MV-4-11 (cell line): ENCODE measurements at places on chromosomes 16 and 17.

GRCh38 chr17:66855204-66855603, 20.3 kb downstream of the CACNG5 start:
- no peak for DNase-seq

GRCh38 chr17:74851612-74852236, 8.0 kb downstream of the GRIN2C start:
- no peak for DNase-seq

DNA sequence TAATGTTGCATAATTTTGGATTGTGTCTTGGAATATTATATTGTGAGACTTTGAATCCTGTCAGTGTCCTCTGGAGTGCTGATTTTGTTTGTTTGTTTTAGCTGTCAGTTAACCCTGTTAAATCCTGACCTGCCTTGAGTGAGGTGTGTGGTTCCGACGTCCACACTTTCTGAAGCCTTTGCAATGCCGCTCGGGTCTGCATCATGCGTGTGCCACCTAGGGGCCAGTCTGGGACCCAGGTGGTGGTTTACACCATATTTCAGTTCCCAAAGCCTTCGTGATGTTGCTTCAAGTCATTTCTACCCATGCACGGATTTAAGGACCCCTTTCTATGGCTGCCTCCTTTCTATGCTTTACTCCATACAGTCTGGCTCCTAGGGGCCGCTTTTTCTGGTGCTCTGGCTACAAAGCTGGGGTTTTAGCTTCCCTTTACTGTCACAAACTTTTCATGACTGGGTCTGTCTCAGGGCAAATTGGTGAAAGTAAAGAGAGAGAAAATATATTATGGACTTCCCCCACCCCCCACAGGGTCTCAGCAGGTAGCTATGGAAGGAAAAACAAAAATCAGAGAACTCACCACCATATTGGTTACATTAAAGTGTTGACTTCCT, 11.4 kb upstream of the OR4D1 start:
- no peak for DNase-seq

DNA sequence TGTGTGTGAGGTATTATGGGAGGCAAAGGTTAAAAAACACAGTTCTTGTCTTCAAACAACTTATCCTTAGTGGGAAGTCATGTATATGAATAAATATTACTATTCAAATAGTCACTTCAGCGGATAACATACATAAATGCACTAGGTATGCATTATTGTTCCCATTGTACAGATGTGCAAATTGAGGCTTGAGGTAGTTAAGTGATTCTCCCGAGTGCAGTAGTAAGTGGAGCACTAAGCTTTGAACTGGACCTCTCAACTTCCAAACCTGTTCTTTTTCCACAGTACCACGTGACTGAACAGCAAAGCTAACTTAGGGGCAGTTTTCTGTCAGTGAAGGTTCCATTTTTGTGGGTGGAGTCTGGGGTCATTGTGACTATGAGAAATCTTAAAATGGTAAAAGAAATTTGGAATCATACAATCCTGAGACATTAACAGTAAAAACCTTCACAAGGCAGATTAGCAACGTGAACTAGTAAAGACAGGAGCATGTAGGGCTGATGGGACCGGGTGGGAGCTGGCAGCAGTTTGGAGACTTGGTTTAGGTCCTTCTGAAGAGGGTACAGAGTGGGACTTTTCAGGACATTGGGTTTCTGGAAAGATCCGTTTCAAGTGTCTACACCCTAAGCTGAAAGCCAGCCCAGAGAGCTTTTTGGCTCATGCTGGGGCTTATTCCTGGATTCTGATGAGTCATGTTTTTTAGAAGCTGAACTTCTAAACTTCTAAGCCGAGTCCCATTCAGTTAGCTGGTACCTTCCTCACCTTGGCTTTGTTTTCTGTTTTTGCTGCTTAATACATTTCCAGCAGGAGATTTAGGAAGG, 204.9 kb downstream of the PRKCA start:
- DNase-seq: peak; percentile 6

- DNase-seq: peak; percentile 22
These were observed 43.0 kb upstream of the TOB1 start for GRCh38 chr17:50908860-50909764.

DNA sequence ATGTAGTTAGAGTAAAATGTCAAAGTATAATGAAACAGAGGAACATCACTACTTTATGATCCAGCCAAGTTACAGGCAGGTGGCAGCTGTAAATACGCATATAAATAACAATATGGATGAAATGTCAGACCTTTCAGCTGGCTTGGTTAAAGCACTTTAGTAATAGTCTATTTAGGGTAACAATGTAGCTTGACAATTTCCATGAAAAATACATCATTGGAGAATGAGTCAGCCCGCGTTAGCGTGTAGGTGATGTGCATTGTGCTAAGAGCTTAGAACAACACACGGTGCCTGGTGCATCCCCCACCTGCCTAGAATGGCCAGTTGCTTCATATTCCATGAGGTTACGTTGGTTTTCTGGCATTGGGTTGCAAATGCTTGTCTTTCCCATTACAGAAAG, 119.4 kb downstream of the RBFOX1 start:
- no peak for DNase-seq
